Stimulated activated CD4-positive, alpha-beta T cell treated with anti-CD3 and anti-CD28 coated beads, TNF-alpha, amount 100 ng/mL, for 1 hour (primary cell): ENCODE measurements at places on chromosomes 1 and 21.
A peak's percentile ranks its signal among the peaks of the same experiment; 100 is the strongest.

DNA sequence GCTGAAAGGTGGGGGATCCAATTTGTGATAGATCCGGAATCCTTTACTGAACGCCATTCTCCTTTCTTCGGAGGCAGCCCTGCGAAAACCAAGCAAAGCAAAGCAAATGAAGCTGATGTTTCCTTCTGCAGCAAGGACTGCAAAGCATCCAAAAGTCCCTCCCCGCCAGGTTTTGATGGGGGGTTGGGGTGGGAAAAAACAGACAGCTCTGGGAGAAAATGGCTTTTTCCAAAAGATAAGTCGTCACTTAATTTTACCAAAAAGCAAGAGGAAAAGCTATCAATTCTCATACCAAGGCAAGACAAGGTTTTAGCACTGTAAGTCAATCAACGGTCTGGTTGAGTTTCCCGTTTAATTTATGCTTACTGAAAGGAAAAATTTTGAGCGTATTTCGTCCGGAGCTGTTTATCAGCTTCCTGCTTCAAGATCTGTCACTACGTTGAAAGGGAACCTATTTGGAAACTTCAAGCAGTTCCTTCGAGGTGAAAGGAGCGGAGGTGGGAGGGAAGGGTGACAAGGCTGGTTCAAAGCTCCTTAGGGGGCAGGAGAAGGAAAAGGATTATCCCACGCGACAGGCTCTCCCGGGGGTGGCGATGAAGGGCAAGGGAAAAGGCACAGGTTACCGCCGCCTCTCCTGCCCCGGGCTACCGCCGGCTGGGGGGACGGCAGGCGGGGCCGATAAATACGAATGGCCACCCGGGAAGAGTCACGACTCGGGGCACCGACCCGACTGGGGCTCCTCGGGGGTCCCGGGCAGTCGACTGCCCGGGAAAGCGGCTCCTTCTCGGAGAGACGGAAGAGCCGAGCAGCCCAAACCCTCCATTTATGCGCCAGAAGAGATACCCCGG is 750 bp downstream of the SYNJ1 start:
- no peak for DNase-seq

- no peak for DNase-seq
Observed at GRCh38 chr1:10873189-10873588, 76.7 kb upstream of the CASZ1 start.

GRCh38 chr1:17494114-17494729 is 45.3 kb upstream of the ARHGEF10L start:
- DNase-seq = peak; percentile 52

DNA sequence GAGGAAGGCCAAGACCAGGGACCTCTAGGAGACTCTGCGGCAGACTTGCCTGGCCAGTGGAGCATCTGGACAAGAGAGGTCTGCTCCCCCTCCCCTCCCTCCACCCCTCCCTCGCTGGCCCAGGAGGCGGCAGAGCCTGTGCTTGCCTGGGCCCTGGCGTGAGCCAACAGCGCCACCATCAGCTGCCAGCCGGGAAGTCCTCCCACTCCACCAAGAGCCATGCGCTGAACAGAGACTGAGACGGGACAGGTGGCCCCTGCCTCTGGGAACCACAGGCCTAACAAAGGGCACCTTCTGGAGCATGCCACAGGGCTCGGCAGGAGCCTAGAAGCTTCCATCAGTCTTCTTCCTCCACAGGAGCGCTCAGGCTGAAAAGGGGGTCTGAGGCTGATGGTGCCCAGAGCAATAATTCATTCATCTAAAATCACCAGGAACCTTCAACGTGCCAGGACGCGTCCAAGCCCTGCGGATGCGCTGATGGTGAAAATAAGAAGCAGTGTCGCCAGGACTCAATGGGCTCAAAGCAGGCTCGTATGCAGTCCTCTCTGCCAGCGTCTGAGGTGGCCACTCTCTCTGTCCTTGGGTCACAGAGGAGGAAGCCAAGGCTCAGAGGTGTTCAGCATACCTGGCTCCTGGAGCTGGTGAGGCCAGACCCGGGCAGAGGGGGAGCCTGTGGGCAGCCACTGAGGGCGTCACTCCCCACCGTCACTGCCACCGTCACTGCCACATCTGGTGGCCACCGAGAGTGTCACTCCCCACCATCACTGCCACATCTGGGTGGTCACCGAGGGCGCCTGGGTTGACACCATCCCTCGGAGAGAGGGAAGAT is 161.2 kb downstream of the NPHP4 start:
- no peak for DNase-seq

GRCh38 chr1:195434566-195435203 is 1173.6 kb downstream of the KCNT2 start:
- no peak for DNase-seq

DNA sequence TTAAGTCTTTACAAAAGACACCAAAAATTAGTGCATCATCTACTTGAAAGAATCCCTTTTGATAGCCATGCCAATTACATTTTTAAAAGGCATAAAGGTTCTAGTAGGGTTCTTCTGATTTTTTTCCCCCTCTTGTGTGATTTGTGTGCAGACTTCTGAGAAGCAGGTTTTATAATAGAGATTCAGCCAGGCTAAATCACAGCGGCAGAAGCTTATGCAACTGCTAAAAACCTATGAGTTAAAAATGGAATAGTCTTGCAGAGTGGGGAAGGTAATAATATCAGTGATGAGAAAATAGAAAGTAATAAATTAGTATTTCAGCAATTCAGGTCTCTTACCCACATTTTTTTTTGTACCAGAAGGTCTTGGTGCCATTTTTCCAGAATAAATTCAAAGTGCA is 17.7 kb downstream of the STUM start:
- no peak for DNase-seq

DNA sequence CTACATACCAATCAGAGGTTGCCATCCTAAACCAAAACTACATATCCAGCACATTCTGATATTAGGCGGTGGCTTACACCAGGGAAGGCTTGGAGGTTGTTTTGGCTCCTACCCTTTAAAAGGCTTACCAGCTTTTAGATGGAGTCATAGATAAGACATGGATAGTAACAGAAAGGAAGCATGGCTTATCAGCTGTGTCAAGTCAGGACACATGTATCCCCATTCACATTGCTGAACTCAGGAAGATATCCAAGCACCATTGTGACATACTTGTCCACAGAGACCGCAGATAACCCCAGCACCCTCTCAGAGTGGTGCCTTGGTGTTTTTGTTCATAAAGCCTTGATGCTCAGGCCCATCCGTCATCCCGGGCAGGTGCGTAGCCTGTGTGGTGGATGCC is 39.7 kb downstream of the ADARB1 start:
- no peak for DNase-seq

GRCh38 chr1:9518454-9518998 is 20.7 kb upstream of the SLC25A33 start:
- no peak for DNase-seq

DNA sequence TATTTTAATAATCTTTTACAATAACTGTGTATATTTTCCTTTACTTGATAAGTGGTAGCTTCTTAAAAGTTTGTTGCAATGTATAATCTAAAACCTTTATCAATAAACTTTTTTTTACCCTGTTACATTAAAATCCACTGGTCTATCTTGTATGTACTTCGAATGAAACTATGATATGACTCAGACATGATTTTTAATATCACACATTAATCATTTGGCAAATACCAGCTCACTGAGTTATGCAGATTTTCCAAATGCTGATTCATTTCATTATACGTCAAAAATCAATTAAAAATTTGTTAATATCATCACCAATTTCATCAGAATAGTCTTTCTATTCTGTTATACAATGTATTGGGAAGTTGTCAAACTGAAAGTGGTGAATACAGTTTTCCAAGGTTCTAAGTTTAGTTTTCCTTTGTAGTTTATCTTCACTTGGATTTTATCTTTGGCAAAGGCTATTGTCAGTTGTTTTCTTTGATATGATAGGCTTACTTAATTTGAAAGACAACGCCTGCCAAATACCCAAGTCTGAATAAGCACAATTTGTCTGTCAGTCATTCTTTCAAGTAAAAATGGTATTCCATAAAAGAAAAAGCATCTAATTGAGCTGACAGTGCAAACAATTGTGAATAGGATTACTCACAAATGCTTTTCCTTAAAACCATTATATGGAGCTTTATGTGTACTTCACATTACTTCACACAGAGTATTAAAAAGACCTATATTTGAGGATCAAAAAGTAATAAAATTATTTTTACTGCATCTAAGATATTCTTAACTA is 127.0 kb downstream of the NME7 start:
- no peak for DNase-seq

DNA sequence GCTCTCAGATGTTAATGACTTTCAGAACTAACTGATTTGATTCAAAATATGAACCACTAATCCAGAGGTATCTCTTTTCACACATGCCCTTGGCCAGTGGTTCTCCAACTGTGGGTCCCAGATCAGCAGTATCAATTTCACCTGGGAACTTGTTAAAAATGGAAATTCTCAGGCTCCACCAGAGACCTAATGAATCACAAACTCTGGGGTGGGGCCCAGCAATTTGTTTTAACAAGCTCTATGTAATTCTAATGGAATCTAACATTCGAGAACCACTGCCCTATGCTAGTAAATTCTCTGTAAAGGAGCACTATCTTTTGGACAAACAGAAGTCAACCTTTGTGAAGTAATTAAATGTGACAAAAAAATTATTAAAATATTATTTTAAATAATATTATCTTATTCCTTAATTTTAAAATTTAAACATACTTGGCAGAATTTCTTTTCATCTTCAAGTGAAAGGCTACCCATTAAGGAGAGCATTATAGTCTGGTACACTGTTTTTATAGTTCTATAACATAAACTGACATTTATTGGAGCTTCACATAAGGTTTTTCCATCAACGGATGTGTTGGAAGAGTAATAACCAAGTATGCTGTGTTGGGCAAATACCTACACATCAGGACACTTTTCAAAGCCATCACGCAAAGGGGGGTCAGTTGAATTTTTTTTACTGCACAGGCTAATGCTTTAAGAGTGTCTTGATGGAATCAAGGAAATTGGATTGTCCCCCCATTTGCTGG is 130.4 kb downstream of the LHX4 start:
- no peak for DNase-seq

GRCh38 chr1:207025146-207025880 is 7.2 kb downstream of the C1orf116 start:
- DNase-seq = no peak

GRCh38 chr1:63732666-63733065 is 41.2 kb upstream of the ROR1 start:
- DNase-seq = no peak
